Stimulated activated CD8-positive, alpha-beta memory T cell treated with anti-CD3 and anti-CD28 coated beads, Interleukin-15, amount 100 ng/mL, for 48 hours (primary cell): ENCODE measurements at places on chromosomes 5 and 9.

GRCh38 chr9:98378794-98379193, 123.3 kb upstream of the TBC1D2 start:
- DNase-seq, result no peak

- DNase-seq, result peak; percentile 74
Measured at GRCh38 chr9:135499326-135500070, 984 bp upstream of the MRPS2 start.

- no peak for DNase-seq
Measured at GRCh38 chr5:146628950-146629349, 113.0 kb upstream of the GPR151 start.

- no peak for DNase-seq
Measured at GRCh38 chr5:6710551-6711318, 2.5 kb upstream of the TENT4A start.

- DNase-seq, result no peak
Measured at GRCh38 chr9:84212982-84213381, 127.6 kb downstream of the SLC28A3 start.

GRCh38 chr5:172235827-172236736, 42.1 kb downstream of the EFCAB9 start:
- no peak for DNase-seq

DNA sequence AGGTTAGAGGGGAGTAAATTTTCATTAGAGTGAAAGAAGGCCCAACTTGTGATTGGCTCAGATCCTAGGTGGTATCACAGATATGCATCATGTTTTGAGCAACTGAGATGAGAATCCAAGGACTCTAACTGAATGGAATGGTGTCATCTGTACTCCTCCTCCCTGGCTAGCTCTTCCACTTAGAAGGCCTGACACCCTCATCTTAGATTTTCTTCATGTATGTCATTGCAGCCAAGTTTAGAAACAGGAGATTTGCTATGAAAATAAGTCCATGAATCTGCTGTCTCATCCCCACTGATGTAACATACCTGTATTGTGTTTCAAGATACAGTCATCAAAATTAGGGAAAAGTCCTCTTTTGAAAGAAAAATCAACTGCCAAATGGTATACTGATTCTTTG, 54.4 kb downstream of the ITGA1 start:
- no peak for DNase-seq

- DNase-seq, result no peak
Measured at GRCh38 chr5:35240892-35241291, 10.6 kb upstream of the PRLR start.

DNA sequence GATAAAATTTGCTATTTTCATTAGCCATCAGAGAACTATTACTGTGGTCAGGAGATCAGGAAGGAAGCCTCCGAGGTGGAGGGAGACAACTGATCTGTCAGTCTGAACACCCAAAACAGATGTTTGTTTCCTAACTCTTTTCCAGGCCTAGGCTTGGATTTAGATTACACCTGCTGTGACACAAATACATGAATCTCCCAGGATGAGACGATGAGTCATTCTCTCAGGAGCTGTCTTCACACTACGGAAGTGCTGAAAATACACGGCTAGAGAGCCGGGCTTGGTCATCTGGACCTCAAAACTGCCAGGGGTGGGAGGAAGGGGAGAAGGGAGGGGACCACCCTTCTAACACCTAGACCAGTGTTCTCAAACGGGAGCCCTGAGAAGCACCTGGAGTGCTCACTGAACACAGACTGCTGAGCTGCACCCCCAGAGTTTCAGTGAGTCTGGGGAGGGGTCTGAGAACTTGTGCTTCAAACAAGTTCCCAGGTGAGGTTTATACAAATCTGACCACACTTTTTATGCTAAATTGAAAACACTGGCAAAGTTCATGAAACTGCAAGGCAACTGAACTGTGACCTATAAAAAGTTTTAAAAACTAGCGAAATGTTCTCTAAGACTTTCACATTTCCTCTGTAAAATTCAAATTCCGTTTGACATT, 80.3 kb upstream of the EQTN start:
- DNase-seq, result no peak

DNA sequence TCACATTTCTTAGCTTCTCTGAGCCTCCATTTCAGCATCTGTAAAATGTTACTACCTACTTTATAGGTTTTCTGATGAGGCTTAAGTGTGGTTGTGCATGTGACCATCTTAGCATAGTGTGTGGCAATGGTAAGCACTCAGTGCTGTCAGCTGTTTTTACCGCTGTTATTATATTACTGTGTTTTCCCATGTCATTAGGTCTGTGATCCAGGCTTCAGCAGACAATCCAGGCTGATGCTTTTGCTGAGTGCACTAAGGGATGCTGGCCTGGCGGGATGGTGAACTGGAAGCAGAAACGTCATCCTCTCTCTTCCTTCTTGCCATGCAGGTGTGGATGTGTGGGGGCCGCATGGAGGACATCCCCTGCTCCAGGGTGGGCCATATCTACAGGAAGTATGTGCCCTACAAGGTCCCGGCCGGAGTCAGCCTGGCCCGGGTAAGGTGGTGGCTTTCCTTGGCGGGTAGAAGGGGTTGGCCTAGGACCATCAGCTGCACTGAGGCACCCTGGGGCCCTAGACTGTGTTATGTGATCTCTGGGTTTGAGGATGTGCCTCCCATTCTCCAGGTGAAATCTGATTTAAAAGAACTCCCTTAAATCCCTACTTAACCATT, 41.9 kb upstream of the SAP30L start:
- DNase-seq, result no peak

DNA sequence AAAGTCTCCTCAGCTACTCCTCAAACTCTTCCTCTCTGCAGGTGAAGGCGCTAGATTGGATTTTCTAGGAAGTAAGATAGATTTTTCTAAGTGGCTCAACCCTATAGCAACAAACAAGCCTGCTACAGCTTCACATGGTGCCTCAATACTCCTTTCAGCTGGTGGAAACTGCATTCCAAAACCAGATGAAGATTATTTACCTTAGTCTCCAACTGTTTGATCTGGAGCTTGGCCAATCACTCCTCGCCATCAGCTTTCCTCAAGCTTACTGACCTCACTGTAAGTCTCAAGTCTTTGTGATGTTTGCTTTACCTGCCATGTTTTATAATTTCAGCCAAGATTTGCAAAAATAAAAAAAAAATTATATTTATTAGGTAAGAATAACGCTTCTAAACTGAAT, 622.4 kb downstream of the CHSY3 start:
- DNase-seq, result no peak

DNA sequence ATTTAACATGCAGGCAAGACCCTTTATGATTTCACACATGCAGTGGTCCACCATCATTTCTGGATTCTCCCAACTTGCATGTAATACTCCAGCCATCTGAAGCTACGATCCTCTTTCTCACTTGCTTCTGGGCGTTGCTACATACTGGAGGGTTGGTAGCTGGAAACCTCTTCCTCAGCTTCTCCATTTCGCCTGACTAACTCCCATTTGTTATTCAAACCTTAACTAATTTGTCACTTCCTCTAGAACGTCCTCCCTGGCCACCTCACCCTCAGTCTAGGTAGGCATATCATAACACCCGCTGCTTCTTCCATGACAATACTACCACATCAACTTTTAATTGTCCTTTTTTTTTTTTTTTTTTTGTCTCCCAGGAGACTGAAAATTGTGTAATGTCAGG, 72.6 kb upstream of the EQTN start:
- DNase-seq, result no peak

GRCh38 chr9:134171316-134172197, 7.2 kb upstream of the RNU6ATAC start:
- DNase-seq, result no peak

DNA sequence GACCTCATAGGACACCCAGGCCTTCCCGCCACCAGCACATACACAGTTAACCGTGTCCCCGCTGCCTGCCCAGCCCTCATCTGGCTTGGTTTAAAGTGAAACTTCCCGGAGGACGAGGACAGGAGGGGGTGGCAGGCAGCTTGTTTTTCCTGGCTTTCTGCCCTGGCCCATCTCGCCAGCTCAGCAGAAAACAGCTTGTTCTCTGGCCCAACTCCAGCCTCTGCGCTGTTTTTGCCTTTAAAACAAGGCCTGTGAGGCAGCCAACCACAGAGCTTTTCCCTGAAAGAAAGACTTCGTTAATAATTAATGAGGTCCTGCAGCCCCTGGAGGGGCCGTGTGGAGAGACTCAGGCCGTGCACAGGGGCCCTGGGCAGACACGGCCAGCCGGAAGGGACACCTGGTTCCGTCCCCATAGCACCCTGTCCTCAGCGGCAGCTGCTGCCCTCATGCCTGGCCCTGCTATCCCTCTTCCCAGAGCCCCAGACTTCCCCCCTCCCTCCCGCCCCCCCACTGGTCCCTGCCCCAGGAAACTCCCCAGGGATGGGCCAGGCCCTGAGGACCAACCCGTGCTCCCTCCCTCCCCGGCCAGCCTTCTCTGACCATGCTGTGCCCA, 108.7 kb downstream of the RXRA start:
- no peak for DNase-seq

DNA sequence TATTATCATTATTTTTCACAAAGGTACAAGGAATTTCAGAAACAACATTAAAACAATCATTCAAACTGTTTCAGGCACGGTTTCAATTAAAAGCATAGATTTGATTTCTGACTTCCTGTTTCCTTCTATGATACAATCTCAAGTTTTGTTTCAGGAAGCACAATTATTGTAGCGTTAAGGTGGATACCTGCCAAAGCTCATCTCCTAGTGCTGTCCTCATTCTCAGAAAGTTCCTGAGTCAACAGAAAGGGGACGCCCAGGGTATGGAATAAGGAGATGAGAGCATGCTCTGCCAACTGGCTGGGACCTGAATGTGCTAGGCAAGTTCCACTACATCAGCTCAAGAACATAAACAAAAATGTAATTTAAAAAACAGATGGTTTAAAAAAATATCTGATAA, 2.0 kb upstream of the TRIM14 start:
- DNase-seq, result no peak

- no peak for DNase-seq
Measured at GRCh38 chr9:5515261-5515650, 4.9 kb downstream of the PDCD1LG2 start.

DNA sequence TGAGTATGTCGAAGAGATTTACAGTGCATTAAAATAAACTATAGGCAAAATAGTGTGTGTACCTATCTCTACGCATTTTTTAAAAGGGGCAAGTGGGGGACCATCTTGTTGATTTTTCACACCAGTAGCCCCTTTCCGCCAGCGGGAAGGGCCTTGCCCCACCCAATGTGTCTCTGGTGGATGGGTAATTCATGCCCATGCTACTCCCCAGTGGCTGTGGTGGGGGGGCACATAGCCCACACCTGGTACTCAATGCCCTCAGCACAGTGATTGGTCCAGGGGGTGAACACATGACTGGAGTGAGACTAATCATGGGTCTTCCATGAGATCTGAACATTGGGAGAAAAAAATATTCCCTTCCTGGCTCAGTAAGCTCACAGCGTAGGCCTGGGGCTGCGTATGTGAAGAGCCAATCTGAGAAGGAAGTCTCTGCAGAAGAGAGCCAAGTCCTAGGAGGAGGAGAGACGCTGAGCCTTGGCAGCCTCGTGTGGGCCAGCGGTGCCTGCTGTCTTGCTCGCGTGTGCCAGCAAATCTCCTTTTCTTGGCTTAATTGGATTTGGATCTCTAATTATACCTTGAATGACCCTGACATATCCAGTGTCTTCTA, 103.4 kb downstream of the ADAMTS2 start:
- no peak for DNase-seq

DNA sequence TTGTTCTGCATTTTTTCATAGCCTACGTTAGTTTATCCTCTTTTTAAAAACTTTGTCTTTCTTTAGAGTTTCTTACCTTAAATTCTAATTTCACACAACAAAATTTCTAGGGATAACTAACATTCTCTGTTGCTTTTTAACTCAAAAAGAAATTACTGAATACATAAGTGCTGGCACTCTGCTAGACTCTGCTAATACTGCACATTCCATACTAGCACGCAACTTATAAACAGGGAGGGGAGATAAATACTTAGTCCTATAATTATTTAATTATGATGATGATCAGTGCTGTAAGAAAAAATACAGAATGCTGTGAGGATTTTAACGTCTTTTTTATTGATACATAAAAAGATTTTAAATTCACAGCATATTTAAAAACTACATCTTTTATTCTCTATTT, 25.1 kb downstream of the RNF145 start:
- DNase-seq, result no peak
